ENCODE measurements at places on chromosomes 11 and 22.

DNA sequence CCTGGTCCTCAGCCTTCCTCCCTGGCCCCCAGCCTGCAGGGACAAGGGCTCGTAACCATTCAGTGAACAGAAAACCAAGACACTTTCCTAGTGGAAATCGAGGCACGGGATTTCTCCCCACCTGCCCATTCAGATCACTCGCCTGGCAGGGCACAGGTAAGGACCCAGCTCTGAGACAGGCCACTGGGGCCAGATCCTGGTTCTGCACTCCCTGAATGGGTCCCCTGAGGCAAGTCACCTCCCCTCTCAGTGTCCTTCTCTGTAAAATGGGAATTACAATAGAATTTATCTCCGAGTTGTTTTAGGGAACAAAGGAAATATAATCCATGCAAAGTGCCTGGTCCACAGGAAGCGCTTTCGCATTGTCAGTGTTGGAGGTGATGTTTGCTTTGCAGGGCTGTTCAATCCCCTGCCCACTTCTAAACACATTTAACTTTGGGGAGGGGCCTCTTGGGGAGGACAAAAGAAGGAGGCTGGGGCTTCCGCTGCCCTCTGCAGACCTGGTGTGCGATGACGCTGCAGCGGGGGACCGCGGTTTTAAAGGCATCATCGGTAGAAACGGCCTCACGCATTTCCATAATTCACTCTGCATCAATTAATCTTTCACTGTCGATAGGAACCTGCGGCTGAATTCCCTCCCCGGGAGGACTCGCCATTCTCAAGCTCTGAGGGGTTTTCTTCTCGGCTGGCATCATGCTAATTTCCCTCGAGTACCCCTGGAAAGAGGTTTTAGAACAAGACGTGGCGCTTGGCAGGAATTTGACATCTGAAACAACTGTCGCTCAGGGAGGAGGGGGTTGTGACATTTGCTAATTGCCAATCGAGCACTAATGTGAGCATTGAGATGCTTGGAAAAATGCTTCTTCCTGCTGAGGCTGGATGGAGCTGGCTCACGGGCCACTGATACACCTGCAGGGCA, 70.4 kb upstream of the FGF3 start:
- DNase-seq: no peak

DNA sequence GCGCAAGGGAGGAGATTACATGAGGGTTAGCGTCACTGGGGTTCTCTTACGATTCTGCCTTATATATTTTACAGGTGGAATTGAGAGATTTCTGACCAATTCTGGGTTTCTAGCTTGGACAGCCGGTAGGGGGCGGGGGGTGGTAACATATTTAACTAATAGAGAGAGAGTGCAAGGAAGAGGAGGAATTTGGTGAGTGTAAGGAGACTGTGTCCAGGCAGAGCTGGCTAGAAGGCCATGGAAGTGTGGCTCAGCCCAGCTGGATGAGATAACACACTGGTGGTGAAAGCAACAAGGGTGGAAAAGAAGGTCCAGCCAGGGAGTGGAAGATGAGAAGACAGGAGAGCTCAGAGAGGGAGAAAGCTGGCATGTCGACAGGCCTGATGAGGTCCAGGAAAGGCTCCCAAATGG, 56.5 kb downstream of the ST3GAL4 start:
- peak; percentile 82 for DNase-seq

- no peak for DNase-seq
Observed at GRCh38 chr11:86444981-86445380, 70.3 kb downstream of the CCDC81 start.

DNA sequence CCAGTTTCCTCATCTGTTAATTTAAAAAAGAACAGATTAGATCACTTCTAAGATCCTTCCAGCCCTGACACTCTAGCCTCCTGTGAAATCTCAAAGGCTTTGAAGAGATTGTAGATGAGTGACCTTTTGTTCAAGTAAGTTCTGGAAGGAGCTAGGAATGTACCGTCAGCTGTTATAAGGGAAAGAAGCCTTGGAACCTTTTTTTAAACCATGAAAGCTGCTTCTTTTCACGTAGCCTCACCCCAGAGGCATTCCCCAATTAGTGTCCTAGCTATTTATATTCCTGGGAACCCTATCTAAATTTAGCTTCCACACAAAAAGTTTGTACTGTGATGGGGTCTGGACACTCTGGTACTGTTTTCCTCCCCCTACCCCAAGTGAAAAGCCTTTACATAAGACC, 35.8 kb upstream of the SLN start:
- no peak for DNase-seq

DNA sequence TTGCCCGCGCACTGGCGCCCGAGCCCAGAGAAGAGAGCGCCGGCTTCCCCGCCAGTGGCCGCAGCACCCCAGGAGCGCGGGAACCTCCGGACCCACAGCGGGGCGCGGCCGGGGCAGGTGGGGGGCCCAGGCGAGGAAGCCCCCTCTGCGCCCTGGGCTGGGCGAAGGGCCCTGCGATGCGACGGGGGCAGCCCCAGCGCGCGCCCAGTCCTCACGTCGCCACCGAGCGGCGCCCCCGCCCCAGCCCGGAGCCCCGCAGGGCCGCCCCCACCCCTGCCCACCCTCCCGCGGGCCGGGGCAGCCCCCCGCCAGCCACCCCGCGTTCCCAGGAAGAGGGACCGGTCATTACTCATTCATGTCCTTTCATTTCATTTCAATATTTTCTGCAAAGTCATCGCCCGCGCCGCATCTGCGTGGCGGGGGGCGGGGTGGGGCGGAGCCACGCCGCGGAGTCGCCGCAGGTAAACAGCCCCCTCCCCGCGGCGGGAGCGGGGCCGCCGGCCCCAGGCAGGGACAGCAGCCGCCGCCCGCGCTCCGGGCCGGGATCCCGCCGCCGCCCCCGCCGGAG, 673 bp upstream of the PANX2 start:
- no peak for DNase-seq

GRCh38 chr11:96162816-96163499, 180.0 kb downstream of the MAML2 start:
- DNase-seq: peak; percentile 39

- DNase-seq: peak; percentile 46
Observed at GRCh38 chr11:57482782-57483561, 22.6 kb downstream of the RTN4RL2 start.

DNA sequence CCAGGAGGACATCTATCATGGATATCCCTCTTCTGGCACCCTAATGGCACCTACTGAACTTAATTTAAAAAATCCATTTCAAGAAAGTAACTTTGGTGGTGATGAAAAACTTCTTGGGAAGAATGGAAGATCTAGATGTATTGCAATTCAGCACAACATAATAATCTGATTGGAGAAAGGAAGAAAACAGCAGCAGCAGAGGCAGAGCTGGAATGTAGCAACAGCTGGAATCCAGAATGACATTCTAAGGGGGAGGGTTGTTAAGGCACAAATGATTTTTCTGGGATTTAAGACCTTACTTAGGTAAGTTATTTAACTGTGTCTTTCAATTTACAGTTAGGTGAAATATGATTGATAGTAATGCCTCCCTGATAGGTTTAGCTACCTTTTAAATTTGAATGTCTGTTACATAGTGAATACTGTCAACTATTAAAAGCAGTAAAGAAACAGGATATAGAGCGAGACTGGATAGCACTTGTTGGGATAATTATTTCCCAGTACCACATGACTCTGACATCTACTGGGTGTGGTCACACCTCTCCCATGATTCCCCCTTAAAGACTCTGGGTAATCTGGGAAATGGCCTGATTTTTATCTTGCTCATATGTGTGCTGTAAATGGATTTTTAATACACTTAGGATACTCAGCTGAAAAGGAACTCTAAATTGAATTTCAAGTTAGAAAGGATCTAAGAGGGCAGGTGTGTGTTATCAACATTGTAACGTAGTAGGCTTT, 11.7 kb downstream of the CAPRIN1 start:
- DNase-seq: no peak

- DNase-seq: no peak
Observed at GRCh38 chr11:71502871-71503435, 24.1 kb upstream of the KRTAP5-7 start.

DNA sequence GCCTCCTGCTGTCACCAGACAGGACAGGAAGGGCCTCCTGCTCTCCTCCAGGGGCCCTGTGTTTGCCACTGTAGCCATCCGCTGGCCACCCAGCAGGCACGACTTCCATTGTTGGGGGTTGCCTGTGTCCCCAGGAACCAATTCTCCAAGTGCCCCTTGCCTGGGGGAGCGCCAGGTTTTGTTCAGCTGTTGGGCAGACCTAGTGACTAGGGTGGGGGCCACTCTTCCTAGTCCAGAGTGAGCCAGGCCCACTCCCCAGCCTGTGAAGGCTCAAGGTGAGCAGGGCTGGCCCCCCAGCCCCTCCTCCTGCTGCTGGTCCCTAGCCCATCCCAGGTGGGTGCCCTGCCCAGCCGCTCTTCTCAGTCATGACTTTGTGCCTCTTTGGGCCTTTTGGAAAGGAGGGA, 30.9 kb downstream of the OSBPL5 start:
- DNase-seq: peak; percentile 42

GRCh38 chr11:65524014-65524740, 706 bp upstream of the SCYL1 start:
- DNase-seq: peak; percentile 74

- DNase-seq: no peak
Observed at GRCh38 chr11:65334696-65335295, 1.1 kb downstream of the DPF2 start.

DNA sequence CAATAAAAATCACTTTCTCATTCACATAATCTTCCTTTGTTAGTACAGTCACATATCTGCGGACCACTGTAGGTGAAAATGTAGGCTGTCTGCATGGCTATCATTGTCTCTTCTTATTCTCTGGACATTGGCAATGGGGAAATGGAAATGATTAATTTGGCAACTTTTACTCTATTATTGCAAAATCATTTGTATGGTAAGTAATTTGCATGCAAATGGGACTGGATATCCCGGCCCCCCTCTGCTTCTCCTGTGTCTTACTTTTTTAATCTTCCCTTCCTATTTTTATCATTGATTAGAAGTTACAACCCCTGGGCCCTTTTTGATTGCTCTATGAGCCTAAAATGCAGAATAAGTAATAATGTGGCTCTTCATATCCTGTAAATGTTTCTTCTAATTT, 6.0 kb downstream of the GRK3 start:
- DNase-seq: no peak

- no peak for DNase-seq
Observed at GRCh38 chr11:45100339-45100738, 46.1 kb upstream of the PRDM11 start.

DNA sequence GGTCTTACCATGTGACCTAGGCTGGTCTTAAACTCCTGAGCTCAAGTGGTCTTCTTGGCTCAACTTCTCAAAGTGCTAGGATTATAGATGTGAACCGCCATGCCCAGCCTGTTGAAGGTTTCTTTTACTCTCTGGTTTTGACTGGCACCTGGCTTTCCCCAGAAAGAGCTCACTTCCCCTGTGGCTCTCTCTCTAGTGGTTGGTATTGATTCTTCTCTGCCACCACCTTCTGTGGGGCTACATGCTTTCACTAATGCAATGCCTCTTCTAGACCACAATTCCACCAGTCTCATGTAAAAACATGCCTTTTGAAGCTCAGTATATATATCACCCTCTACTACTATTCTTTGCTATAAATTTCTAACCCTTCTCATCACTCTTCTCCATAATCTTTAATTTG, 67.2 kb downstream of the CCDC83 start:
- DNase-seq: no peak

GRCh38 chr11:73478737-73479347, 102.6 kb downstream of the RELT start:
- no peak for DNase-seq

- no peak for DNase-seq
Observed at GRCh38 chr11:110219006-110219785, 77.2 kb downstream of the RDX start.

- peak; percentile 68 for DNase-seq
Observed at GRCh38 chr11:10326012-10326964, 21.4 kb downstream of the ADM start.

GRCh38 chr11:20131788-20132666, 28.2 kb downstream of the DBX1 start:
- peak; percentile 79 for DNase-seq

DNA sequence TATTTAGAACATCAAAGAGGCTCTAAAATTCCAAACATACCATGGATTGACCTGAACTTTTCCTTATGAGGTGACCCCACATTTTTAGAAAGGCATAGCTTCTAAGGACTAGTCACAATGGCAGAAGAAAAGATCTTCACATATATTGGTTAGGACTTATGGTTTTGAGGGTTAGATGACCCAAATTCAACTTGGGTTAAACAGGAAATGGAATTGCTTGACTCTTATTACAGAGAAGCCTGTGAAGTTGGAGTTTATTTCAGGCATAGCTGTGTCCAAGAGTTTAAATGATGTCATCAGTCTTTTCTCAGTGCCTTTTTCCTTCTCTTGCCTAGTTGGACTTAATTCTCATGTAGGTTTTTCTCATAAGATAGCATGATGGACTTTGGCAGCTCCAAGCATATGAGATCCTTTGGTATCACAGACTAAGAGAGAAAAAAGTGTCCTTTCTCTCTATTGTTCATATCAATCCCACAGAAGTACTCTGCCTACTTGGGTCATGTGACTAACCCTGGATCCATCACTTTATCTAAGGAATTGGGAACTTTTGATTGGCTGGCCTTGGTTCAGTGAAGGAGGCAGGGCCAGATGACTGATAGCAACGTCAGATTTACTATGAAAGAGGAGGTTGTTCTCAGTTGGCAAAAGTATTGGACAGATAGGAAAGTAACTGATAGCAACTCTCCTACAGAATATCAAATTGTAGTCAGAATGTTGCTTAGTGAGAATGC, 17.3 kb upstream of the RAG1 start:
- no peak for DNase-seq

- no peak for DNase-seq
Observed at GRCh38 chr22:50305393-50305922, 2.0 kb downstream of the PLXNB2 start.

- peak; percentile 66 for DNase-seq
Observed at GRCh38 chr11:126561327-126561893, 205.9 kb downstream of the ST3GAL4 start.

GRCh38 chr11:9264316-9265210, 587 bp downstream of the DENND5A start:
- peak; percentile 86 for DNase-seq

GRCh38 chr22:48960980-48961660, 866.6 kb downstream of the BRD1 start:
- DNase-seq: no peak

DNA sequence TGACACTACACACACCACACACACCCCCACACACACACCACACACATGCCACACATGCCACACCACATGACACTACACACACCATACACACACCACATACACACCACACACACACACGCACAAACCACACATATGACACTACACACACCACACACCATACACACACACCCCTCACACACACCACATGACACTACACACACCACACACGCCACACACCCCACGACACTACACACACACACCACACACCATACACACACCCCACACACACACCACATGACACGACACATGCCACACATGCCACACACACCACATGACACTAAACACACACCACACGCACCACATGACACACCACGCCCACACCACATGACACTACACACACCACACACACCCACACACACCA, 101.8 kb upstream of the ASPHD2 start:
- DNase-seq: no peak

- DNase-seq: no peak
Observed at GRCh38 chr11:7905961-7906429, 25.1 kb downstream of the OR10A6 start.

Data from right cardiac atrium (tissue), 5 donors.